T-cell (primary cell): ENCODE measurements at places on chromosomes 12 and 14.

DNA sequence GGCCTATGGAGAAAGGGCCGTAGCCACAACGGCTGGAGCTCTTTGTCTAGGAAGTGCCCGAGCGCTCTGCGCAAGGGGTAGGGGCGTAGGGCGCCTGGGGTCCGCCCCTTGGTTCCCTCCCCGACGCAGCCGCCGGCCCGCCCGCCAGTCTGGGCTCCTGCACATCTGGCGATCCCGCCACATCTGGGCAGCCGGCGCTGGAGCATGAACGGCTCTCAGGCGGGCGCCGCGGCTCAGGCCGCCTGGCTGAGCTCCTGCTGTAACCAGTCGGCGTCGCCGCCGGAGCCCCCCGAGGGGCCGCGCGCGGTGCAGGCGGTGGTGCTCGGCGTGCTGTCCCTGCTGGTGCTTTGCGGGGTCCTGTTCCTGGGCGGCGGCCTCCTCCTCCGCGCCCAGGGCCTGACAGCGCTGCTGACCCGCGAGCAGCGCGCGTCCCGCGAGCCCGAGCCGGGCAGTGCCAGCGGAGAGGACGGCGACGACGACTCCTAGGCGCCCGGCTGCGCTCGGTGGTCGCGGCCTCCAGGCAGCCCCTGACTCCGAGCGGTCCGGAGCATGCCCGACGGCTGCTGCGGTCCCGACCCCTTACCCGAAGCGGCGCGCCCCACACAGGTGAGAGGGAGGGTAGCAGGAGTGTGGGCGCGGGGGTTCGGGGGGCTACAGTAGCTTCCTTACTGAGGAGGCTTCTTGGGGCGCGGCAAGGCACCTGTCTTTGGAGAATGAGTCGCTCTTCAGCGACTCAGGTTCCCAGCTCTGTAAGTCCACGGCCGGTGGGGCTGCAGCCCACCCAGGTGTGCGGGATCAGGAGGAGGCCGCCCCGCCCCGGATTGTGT is at the start of gene SMIM41:
Gene SMIM41 (plus strand): TSS at position 129 of the 827 bp plus-strand sequence. CDS start 76 bp downstream, at position 205.
- DNase-seq, result no peak

GRCh38 chr12:3601461-3602150 is 110.6 kb downstream of the PRMT8 start:
- no peak for DNase-seq

DNA sequence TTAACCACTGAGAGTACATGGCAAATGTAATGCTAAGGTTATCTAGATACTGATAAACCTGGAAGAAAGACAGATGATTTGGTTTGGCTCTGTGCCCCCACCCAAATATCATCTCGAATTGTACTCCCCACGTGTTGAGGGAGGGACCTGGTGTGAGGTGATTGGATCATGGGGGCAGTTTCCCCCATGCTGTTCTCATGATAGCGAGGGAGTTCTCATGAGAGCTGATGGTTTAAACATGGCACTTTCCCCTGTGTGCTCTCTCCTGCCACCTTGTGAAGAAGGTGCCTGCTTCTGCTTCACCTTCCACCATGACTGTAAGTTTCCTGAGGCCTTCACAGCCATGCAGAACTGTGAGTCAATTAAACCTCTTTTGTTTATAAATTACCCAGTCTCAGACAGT is 14.2 kb downstream of the NOXRED1 start:
- DNase-seq, result no peak

- DNase-seq, result no peak
Measured at GRCh38 chr12:86249851-86250250, 6.3 kb downstream of the MGAT4C start.

DNA sequence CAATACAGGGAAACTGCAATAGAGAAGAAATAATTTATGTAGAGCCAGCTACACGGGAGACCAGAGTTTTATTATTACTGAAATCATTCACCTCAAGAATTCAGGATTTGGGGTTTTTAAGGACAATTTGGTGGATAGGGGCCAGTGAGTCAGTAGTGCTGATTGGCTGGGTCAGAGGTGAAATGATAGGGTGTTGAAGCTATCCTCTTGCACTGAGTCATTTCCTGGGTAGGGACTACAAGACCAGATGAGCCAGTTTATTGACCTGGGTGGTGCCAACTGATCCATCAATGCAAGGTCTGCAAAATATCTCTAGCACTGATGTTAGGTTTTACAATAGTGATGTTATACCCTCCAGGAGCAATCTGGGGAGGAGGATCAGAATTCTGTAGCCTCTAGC is 486.3 kb downstream of the LRIG3 start:
- no peak for DNase-seq

- no peak for DNase-seq
Measured at GRCh38 chr14:68815298-68816182, 22.7 kb upstream of the ZFP36L1 start.

DNA sequence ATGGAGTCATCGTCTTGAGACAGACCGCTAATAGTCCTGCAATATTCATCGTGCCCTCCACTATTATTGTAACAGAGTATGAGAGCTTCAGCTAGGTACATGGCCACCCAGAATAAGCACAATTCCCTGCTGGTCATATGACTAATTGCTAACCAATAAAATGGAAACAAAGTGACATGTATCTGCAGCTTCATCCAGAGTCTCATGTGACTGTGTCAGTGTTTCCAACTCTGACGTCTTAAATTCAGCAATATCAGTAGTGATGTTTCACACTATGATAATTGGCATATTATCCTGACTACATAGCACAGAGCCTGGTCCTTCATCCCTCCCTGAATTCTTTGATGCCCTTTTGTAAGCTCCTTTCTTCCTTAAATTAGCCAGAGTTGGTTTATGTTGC is 167.4 kb downstream of the RPS29 start:
- DNase-seq, result no peak

DNA sequence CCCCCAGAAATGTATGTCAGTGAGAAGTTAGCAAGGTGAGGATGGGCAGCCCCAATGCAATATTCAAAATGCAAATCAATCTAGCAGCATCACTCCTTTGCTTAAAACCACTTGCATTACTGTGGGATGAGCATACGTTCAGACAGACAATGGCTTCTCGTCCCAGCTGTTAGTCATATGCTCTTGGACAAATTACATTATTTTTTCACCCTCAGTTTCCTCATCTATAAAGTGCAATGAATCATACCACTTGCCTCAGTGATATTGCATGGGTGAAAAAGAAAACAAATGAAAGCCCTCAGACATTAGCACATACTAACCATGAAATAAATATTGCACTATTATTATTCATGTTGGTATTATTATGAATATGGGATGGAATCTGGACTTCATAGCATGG is 132.3 kb downstream of the C12orf75 start:
- DNase-seq, result no peak

- DNase-seq, result no peak
Measured at GRCh38 chr14:45249856-45250575, 3.0 kb downstream of the MIS18BP1 start.

DNA sequence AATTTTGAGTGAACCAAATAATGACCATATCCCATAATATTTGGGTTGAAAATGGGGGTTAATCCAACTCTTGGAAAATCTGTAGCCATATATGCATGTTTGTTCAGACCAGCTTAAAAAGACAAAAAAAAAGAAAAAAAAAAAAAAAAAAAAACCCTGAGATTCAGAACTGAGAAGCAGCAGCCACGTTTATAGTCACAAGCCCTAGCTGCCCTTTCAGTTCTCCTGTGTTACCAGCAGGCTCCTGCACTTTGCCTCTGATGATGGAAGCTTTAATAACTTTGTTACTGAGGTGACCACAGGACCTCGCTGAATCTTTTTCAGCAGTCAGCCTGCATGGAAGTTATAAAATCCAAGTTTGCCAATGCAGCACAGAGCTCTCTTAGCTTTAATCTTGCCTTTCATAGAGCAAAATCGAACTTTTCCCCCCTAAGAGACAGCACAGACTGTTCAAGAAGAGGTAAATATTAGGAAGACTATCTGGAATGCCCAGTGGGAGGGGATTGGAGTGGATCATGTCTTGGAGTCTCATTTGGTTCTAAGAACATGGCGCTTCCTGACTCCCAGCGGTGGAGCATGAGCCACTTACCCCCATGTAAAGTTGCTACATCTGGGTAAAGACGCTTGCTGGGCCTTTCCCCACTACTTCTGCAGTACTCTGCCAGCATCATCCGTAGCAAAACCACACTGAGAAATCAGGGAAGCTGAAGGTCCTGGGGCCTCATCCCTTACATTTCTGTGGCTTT is 20.6 kb downstream of the GNG2 start:
- DNase-seq, result no peak

- DNase-seq, result no peak
Measured at GRCh38 chr12:33313476-33313875, 126.1 kb downstream of the SYT10 start.

DNA sequence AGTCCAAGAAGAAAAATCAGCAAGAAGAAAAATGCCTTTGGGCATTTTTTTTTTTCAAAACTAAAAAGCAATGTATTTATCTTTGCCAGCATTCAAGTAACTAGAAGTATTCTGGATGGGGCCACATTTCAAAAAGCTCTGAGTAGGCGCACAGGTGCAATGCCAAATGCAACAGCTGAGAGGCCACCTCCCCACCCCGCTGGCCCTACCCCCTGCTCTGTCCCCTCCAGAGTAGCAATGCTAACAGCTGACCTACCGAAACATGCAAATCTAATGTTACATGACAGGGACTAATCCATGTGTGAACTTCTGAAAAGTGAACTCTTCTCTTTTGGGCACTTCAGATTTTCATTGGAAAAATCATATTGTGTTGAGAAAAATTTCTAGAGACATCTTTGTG is 153.7 kb upstream of the SLC38A2 start:
- no peak for DNase-seq

DNA sequence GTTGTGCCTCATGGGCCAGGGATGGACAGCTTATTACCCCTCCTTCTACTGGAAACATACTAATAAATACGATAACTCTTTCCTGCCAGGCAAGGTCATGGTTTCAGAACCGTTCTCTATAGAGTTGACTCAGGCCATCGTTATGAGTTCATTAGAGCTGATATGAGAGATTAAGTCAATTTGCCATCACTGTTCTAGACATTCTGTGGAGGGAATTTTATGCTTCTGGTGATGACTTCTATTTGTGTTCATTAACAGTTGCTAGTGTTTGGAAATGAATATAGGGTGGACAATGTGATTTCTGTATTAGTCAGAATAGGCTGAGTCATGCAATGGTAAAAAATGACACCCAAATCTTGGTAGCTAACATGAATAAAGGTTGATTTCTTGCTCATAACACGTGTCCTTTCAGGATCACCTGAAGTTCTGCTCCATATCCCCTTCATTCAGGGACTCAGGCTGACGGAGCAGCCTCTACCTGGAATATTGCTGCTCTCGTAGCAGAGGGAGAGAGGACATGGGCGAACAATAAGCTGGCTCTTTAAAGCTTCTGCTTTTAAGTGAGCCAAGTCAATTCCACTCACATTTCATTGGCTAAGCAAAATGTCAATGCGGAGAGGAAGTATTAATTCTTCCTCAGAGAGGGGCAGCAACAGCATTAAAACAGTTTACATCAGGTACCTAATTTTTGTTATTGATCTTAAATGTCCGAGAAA is 18.5 kb upstream of the TBPL2 start:
- no peak for DNase-seq

- no peak for DNase-seq
Measured at GRCh38 chr14:105118646-105119407, 49.7 kb downstream of the JAG2 start.

GRCh38 chr12:53696285-53696654 is 20.4 kb upstream of the ATP5MC2 start:
- DNase-seq, result no peak

DNA sequence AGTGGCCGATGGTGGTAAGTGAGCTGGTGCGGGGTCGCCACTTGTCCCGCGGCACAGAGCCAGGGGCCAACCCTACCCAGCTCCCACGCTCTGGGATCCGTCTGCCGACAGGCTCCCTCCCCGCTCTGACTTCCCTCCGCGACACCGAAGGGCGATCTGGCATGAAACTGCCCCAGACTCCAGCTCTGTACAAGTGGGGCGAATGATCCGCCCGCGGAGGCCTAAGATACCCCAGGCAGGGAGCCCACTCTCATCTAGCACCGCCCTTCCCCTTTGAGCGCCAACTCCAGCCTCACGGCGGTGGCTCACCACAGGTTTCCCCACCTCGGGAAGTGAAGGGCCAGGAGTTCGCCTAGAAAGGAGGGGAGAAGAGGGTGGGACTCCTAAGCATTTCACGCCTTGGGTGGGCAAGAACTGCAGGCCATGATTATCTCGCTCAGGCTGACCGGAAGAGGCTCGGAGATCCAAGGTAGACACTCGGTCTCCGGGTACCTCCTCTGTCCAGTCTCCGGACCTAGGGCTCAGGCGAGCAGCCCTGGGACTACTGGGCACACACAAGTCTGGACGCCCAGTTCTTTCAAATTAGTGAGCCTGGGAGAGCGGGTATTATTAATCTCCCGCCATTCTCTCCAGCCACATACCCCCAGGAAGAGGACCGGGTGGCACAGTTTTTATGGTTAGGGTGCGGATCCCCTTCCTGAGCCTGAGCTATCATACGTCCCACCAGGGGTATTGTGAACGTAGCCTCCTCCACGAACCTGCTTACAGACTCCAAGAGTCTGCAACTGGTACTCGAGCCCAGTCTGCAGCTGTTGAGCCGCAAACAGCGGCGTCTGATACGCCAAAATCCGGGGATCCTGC is 849 bp downstream of the WNT1 start:
- no peak for DNase-seq

- DNase-seq, result no peak
Measured at GRCh38 chr12:47609806-47610205, 96.0 kb downstream of the RPAP3 start.

- DNase-seq, result no peak
Measured at GRCh38 chr14:102885737-102886447, 36.6 kb upstream of the AMN start.

- DNase-seq, result peak; percentile 27
Measured at GRCh38 chr12:68932128-68932960, 627 bp downstream of the CPM start.

- DNase-seq, result no peak
Measured at GRCh38 chr12:28223025-28223554, 32.8 kb downstream of the CCDC91 start.

- DNase-seq, result no peak
Measured at GRCh38 chr14:58805057-58805456, 167.3 kb downstream of the DACT1 start.

DNA sequence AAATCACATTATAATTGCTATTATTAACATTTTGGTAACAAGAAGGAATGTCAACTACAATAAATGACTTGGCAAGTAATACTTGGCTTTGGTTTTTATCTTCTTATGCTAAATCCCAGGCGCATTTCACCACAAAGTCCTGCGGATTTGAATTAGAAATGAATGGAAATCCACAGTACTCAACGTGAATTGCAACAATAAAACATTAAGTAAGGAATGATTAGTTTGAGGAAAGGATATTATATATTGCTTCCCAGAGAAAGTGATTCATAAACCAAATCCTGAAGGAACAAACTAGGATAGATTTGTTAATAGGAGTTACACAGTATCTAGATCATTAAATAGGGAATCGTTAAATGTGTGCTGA is 1089.7 kb downstream of the TRHDE start:
- DNase-seq, result no peak
